Sigmoid colon (tissue), 7 donors: ENCODE measurements at places on chromosomes 5 and 9. TPM values are rescaled to one million over a fixed set of nuclear protein-coding genes. Genes with fewer than 3 reads are reported as not detected.
A peak's percentile ranks its signal among the peaks of the same experiment; 100 is the strongest.

The PLPP7 gene
- total RNA-seq, result 31.9 TPM

- no peak for DNase-seq
Measured at GRCh38 chr5:119678351-119679028, 49.1 kb downstream of the FAM170A start.

GRCh38 chr5:74903165-74903787 is 37.1 kb upstream of the FAM169A start:
- DNase-seq, result no peak

DNA sequence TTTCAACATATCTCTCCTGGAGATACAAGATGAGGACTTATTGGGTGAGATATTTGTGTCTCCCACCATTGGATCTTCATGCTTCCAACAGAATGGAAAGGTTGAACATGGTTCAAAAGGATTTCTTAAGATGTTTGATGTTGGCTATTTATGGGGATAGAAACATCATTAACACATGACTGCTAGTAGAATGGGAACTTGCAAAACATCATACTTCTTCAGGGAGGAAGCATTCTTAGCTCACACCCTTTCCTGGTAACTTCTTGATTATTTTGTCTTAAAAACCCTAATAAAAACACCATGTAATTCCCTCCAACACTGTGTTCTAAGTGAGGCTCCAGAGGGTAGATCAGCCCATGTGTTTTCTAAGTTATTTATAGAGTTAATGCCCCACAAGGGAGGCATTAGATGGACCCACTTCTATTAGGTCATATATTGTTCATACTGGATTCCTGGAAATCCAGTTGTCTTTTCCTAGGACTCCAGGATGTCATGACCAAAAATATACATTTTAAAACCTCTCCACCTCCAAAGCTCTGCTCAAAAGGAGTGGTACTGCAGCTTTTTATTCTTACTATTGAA is 95.8 kb downstream of the FOXD1 start:
- DNase-seq, result no peak

The TRAF1 gene
- total RNA-seq, result 5.3 TPM

DNA sequence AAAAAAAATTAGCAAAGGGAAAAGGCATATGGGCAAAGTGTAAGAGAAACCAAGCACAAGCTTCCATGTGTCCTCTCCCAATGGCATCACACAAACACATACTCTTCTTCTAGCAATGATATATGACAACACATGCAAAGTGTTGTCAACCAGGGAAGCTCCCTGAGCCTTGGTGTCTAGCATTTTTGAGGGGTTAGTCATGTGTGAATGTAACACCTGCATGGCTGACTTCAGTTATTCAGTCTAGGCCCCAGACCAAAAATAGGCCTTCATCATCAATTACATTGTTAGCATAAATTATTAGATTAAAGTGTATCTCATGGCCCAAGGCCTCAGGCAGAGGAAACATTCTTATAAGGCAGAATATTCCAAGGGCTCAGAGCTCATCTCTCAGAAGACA is 450.0 kb downstream of the TLE1 start:
- DNase-seq, result no peak

GRCh38 chr9:124941679-124942561 is 1.0 kb upstream of the GOLGA1 start:
- peak; percentile 80 for DNase-seq

GRCh38 chr5:37957218-37957617 is 117.4 kb upstream of the GDNF start:
- no peak for DNase-seq

DNA sequence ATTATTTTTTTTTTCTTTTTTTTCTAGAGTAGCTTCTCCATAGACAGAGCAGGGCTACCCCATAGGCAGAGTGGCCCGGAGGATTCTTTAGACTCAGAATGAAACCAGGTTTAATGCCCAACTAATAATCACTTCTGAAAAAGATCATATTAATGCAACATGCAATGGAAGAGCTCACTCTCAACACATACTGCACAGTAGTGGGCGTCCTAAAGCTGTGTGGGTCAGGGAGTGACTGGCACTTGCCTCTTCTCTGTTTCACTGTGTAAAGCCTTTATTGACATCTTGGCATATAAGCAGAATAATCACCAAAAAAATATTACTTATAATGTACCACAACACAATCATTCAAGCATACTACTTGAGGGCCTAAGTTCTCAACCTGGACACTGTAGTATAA is 11.1 kb downstream of the PWWP2A start:
- no peak for DNase-seq

DNA sequence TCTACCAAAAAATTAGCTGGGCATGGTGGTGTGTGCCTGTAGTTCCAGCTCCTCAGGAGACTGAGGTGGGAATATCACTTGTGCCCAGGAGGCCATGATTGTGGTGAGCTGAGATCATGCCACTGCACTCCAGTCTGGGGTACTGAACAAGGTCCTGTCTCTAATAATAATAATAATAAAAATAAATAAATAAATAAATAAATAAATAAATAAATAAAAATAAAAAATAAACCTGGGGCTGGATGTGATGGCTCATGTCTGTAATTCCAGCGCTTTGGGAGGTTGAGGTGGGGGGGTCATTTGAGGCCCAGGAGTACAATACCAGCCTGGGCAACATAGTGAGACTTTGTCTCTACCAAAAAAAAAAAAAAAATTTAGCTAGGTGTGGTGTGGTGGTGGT is 113.7 kb downstream of the ARHGEF28 start:
- DNase-seq, result no peak

GRCh38 chr5:103889500-103890209 is 327.1 kb upstream of the NUDT12 start:
- no peak for DNase-seq

- no peak for DNase-seq
Measured at GRCh38 chr9:38226491-38226951, 157.5 kb upstream of the SHB start.

The BHMT2 gene
- total RNA-seq, result 15.1 TPM

DNA sequence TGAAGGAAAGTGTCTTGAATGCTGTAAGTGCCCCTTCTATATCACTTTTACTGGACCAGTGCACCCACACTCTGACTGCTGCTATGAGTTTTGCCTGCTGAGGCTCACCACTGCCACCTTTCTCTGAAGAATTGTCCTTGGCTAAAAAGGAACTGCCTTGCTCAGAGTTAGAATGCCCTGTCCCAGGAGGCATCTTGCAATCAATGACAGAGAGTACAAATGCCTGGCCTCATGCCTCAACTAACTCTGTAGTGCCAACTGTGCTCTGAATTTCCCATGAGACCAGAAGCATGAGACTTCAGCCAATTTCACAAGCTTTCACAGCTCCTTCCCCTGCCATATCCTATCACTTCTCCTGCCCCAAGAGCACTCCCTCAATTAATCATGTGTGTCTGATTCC is 569.7 kb downstream of the ZNF608 start:
- DNase-seq, result no peak

The PCDHGB1 gene
- total RNA-seq, result 5.0 TPM

- DNase-seq, result peak; percentile 91
Measured at GRCh38 chr5:10441083-10441991, at the start of gene ROPN1L. TSS of gene ROPN1L (plus strand) at chr5:10441879. CDS start at chr5:10442168, 289 bp downstream.

DNA sequence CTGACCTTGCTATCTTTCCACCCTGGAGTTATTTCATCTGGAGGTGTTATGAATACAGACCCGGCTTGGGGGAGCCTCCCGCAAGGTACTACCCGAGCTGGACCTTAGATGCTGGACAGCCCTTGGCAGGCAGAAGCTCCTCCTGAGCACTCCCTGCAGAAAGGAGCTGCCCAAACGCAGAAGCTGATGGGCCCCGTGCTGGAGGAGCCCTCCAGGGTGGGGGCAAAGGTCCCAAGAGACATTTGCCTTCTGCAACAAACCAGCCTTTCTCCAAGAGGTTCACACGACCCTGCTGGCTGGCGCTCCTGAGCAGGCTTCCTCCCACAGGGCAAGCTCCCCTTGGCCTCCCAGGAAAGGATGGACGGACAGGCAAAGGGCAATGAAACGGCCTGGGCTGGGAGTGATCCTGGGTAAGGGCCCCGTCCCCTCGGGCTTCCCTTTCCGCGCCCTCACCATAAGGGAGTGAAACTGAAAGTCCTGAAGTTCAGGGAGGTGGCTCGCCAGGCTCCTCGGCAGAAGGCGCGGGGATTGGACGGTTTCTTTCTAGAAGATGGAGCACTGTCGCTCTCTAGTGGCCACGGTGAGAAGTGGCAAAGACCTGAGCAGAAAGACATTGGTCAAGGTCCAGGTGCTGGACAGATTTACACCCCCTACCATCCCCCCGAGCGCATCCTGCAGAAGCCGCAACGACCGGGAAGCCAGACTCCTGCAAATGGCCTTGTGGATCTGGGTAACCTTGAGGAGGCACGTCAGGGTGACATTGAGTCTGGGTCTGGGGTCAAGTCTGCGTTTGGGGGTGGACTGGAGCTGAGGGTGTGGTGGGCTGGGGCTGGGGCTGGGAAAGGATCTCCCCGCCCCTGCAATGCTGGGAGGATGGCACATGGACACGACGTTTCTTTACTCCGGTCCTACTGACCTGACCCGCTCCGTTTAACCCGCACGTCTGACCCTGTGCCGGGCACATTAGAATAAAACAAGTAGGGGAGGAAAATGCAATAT is 56.4 kb downstream of the NEURL1B start:
- DNase-seq, result peak; percentile 95

DNA sequence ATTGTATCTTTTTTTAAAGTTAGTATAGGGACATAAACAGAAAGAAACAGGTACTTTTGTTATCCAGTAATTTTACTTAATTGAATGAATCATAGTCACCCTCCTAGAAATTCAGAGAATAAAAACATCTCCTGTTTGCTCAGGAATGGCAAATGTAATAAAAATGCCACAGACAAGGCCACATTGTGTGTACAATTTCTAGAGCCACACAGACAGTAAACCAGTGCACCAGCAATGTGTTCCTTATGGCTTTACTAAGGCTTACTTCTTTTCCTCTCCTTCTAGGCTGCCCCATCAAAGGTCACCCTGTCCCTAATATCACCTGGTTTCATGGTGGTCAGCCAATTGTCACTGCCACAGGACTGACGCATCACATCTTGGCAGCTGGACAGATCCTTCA is 145.5 kb downstream of the SAXO1 start:
- no peak for DNase-seq

GRCh38 chr5:10377081-10377480 is 23.6 kb downstream of the MARCHF6 start:
- DNase-seq, result no peak

The TRIM36 gene
- 0.66 TPM for total RNA-seq

DNA sequence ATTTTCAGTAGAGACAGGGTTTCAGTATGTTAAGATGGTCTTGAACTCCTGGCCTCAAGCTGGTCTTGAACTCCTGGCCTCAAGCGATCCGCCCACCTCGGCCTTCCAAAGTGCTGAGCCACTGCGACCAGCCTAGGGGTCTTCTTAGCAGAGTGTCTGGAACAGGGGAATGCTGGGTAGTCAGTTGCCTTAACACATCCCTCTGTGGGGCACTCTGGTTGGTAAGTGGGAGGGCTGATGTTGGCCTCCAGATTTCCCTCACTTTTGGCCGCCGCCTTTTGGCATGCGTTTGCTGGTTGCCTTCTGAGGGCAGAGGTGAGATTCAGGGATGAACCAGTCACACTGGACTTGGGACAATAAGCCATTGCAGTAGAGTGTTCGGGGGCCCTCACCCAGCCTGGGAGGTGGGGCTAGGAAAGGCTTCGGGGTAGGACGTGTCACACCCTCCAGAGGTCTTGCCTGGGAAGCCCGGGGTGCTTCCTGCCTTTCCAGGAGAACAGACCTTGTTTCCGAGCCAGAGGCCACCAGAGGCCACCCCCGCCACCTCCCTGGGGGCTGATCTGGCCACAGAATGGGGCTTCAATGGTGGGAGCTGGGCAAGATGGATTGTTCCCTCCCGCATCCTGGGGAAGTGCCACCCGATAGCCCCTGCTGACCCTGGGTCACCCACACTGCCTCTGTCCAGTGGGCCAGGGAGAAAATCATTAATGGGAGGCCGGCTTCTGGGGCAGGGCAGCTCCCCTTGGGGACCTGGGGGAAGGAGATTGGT is 13.3 kb downstream of the FGF18 start:
- peak; percentile 56 for DNase-seq

DNA sequence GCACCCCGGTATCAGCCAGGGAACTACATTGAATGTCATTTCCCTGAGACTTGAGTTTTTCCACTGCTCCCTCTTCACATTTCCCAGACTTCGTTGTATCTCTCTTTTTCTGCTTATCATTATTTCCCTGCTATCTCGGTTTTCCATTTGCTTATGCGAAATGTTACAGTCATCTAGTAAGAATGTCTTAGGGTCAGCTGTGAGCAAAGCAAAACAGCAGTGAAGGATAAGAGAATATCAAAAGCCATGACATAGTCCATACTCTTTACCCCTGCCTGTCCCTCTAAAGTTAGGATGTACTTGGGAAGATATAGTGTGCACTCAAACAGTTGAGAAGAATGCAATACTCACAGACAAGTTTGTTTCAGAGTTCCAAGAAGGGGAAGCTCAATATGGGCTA is 88.7 kb downstream of the ITGA1 start:
- no peak for DNase-seq

The DHX29 gene
- 34.2 TPM for total RNA-seq

The SHOC1 gene
- total RNA-seq, result not detected

DNA sequence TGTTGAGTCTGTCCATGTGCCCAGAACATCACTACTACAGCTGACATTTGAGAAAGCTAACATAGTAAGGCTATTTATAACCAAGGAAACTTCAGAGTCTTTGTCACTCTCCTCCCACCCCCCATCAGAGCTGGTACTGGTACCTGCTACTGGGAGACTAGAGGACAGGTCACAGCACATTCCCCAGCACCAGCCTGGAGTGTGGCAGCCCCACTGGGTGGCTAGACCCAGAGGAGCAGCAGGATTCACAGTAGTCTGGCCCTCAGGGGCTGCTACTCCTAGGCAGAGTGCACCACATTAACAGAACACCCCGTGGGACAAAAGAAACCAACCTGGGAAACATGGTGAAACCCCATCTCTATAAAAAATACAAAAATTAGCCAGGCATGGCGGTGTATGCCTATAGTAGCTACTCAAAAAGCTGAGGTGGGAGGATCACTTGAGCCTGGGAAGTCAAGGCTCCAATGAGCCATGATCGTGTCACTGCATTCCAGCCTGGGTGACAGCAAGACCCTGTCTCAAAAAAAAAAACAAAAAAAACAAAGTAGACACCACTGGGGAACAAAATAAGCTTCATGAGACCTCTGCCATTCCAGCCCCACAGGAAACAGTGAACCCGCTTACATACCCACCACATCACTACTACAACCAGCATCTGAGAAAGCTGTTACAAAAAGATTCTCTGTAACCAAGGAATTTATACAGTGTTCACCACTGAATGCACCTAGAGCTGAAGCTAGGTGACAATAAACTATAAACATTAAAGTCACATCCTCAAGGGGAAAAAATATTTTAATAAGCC is 26.3 kb upstream of the PTGER4 start:
- DNase-seq, result no peak

- DNase-seq, result peak; percentile 77
Measured at GRCh38 chr5:31361234-31361633, 167.7 kb downstream of the CDH6 start.
